Effector memory CD8-positive, alpha-beta T cell (primary cell): ENCODE measurements at places on chromosomes 6 and 20.
A peak's percentile ranks its signal among the peaks of the same experiment; 100 is the strongest.

GRCh38 chr6:14706378-14706929 is 539.4 kb upstream of the JARID2 start:
- H3K4me1 ChIP-seq, result peaks cover 9% of the 10 kb centered on the region
- no peak overlapping the region for H3K27ac ChIP-seq
- DNase-seq, result no peak
- peaks cover 8% of the 10 kb centered on the region for H3K27me3 ChIP-seq

- H3K4me3 ChIP-seq, result no peak overlapping the region
- no peaks in the 10 kb centered on the region for H3K4me1 ChIP-seq
- no peaks in the 10 kb centered on the region for H3K36me3 ChIP-seq
- DNase-seq, result no peak
- H3K27ac ChIP-seq, result no peak overlapping the region
Observed at GRCh38 chr20:24721891-24722568, 227.0 kb upstream of the CST7 start.

DNA sequence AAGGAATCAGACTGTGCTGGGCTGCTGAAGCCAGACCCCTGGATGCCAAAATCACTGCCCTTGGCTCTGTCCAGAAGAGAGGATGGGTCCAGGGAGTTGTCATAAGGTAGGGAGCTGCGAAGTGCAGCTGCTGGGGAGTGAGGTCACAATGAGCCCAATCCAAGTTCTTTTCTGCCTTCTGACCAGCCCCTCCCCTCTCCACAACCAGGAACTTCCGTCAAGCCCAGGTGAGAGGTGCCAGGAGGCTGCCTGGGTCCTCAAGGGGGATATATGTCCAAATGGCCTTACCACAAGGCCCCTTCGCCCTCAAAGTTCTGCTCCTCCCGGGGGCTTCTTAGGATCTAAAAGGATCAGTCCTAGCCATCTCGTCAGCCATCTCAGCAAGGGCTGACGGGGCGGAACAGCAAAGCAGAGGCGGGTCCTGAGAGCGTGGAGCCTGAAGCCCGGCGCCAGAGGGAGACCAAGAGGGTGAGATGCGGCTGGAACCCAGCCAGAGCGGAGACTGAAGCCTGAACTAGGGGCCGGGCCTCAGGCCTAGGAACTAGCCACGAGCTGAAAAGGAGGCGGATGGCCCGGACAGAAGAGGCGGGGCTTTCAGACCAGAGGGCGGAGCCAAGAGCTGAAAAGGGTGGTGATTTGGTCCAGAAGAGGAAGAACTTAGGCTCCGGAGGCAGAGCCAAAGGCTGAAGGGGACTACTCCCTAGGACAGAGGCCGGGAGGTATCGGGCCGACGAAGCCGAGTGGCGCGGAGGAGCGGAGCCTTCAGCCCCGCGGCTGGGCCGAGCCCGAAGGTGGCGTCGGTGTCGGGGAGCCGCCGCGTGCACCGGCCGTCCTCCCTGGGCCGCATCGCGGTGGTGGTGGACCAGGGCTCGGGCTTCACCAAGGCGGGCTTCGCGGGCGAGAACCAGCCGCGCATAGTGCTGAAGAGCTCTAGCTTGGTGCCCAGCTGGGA is at the start of gene ACTL10:
Gene ACTL10, plus strand, starts transcription at position 651 of the 952 bp plus-strand sequence. CDS start 555 bp downstream, outside the sequence.
- DNase-seq, result peak; percentile 76
- peak within 1 kb of the TSS; percentile 95 for H3K27ac ChIP-seq
- H3K36me3 ChIP-seq, result peaks cover 6% of the 10 kb centered on the region
- H3K4me1 ChIP-seq, result peaks cover 35% of the 10 kb centered on the region
- peak within 1 kb of the TSS; percentile 100 for H3K4me3 ChIP-seq

- DNase-seq, result peak; percentile 79
- H3K36me3 ChIP-seq, result peaks cover 5% of the 10 kb centered on the region
- no peak overlapping the region for H3K27ac ChIP-seq
- peaks cover 73% of the 10 kb centered on the region for H3K27me3 ChIP-seq
- H3K4me3 ChIP-seq, result peak overlapping the region; percentile 37
Observed at GRCh38 chr6:32796848-32797776, 19.7 kb downstream of the HLA-DOB start.

- H3K27me3 ChIP-seq, result peaks cover 26% of the 10 kb centered on the region
- H3K4me1 ChIP-seq, result peaks cover 19% of the 10 kb centered on the region
- DNase-seq, result no peak
- peaks cover 3% of the 10 kb centered on the region for H3K36me3 ChIP-seq
- H3K4me3 ChIP-seq, result no peak overlapping the region
Observed at GRCh38 chr6:33957892-33958525, 154.2 kb upstream of the MLN start.

DNA sequence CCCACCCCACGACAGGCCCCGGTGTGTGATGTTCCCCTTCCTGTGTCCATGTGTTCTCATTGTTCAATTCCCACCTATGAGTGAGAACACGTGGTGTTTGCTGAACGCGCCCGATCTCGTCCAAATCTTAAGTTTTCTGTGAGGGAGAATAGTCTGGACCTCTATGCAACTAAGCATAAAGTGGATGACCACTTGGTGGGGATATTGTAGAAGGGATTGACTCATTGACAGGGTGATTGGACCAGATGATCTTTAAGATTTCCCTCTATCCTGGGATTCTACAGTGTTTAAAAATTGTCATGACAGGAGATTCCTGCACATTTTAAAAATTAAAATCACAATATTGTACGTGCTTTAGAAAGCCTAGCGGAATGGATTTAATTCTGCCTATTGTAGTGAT is 141.3 kb downstream of the TRMT11 start:
- H3K27me3 ChIP-seq, result no peaks in the 10 kb centered on the region
- no peaks in the 10 kb centered on the region for H3K36me3 ChIP-seq
- no peaks in the 10 kb centered on the region for H3K4me1 ChIP-seq
- no peak overlapping the region for H3K4me3 ChIP-seq
- no peak overlapping the region for H3K27ac ChIP-seq

- H3K4me1 ChIP-seq, result peaks cover 17% of the 10 kb centered on the region
- H3K27ac ChIP-seq, result peak overlapping the region; percentile 49
- peaks cover 3% of the 10 kb centered on the region for H3K36me3 ChIP-seq
- DNase-seq, result no peak
- H3K27me3 ChIP-seq, result no peaks in the 10 kb centered on the region
Observed at GRCh38 chr6:148836751-148837150, 89.9 kb downstream of the UST start.
